ENCODE measurements at places on chromosomes 6 and 20.

GRCh38 chr6:43946641-43947363 lies 176.8 kb downstream of the VEGFA start:
- no peak for DNase-seq

DNA sequence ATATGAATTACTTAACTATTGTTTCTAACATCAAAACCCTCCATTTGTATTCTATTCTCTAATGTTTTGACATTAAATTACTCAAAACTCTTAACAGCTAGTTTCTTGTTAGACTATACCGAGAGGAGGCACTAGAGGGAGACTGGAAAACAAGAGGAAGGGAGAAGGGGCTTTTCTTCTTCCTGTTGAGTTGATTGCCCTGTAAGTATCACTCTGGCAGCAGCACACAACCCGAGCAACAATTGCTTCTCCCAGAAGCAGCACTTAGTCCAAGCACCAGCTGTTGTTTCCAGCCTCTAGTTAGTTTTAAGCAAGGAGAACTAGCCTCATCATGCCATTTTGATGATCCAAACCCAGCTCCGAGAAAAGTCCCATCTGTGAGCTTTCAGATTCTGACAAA lies 603.8 kb downstream of the PRKN start:
- DNase-seq = no peak

DNA sequence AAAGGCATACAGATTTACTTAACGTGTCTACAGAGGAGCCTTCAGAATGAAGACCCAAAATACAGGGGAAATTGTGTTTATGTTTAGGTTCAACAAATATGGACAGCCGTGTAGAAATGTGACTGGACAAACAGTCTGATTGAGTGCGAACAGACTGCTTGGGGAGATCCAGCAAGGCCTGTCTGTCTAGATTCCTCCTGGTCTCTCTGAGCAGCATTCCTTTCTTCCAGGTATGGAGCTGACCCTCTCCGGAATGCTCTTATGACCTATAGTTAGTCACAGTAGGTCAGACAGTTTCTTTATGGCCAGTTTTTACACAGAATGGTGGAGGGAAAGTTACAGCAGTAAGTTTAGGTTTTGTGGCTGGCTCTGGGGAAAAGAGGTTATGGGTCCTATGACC lies 9.0 kb downstream of the RIN2 start:
- DNase-seq = no peak

GRCh38 chr6:53347921-53348370 lies 804 bp downstream of the ELOVL5 start:
- DNase-seq = peak; percentile 81

- DNase-seq = no peak
Observed at GRCh38 chr6:71481801-71482200, 193.2 kb downstream of the OGFRL1 start.

GRCh38 chr20:57450931-57451330 lies 59.7 kb downstream of the RBM38 start:
- DNase-seq = no peak

DNA sequence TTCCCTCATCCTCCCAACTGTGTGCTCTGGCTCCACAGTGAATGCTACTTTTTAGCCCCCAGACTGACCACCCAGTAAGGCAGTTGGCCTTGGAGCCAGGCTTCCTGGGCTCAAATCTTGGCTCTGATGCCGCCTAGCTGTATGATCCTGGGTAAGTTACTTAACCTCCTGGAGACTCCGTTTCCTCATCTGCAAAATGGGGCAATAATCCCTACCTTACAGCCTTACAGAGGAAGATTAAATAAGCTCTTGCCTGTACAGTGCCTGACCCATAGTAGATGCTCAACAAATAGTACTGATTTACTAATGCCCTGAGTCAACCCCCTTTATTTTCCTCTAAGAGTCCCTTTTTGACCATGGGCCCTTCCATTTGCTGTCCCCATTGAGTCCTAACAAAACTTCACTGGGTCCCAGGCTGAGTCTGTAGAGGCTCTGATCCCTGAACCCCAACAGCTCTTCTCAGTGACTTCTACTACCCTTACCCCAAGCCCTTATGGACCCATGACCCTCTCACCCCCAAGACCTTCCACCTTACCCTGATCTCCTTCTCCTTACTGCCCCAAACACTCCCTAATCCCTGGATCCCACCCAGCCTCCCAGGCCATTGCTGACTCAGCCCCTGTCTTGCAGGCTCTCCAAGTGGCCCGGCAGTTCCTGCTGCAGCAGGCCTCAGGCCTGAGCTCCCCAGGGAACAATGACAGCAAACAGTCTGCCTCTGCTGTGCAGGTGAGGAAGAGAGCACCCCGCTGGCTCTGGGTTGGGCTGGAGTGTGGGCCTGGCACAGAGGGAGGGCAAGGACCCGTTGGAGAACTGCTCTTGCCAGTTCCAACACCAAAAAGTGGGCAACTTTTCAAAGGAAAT lies 31.4 kb downstream of the FOXP4 start:
- no peak for DNase-seq

GRCh38 chr6:159877256-159877808 lies 13.5 kb upstream of the MAS1 start:
- no peak for DNase-seq

DNA sequence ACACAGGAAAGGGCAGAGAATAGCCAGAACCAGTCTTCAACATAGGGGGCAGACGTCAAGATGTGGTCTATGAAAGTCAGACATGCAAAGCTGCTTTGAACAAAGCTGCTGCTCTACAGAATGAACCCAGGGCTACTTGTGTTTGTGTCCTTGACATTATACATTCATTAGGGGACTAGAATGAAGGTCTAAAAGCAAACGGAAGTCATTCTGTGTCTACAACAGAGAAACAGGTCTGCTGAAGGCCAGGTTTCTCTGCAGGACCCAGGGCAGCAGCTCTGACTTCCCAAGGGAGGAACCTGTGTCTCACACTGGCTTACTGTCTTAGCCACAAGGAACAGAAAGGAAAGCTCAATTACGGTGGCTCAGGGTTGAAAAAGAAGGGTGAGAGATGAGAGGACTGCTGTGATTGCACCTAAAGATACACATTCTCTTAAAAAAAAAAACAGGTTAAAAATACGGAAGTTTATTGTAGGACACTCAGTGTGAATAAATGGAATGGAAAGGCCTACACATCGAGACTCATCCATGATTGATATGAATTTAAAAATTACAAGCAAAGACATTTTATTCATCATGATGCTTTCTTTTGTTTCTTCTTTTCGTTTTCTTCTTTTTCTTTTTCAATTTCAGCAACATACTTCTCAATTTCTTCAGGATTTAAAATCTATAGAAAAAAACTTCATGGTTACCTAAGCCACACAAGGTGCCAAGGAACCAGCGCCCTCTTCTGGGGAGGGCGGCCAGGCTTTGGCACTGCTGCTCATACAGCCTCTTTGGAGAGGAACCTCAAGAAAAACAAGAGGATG lies 6.7 kb downstream of the PSMA7 start:
- DNase-seq = peak; percentile 76

GRCh38 chr6:13362412-13362811 lies 34.1 kb upstream of the TBC1D7 start:
- no peak for DNase-seq

- DNase-seq = no peak
Observed at GRCh38 chr6:32945108-32945760, 4.4 kb upstream of the HLA-DMB start.

- DNase-seq = no peak
Observed at GRCh38 chr6:32132110-32132509, 2.0 kb upstream of the FKBPL start.

DNA sequence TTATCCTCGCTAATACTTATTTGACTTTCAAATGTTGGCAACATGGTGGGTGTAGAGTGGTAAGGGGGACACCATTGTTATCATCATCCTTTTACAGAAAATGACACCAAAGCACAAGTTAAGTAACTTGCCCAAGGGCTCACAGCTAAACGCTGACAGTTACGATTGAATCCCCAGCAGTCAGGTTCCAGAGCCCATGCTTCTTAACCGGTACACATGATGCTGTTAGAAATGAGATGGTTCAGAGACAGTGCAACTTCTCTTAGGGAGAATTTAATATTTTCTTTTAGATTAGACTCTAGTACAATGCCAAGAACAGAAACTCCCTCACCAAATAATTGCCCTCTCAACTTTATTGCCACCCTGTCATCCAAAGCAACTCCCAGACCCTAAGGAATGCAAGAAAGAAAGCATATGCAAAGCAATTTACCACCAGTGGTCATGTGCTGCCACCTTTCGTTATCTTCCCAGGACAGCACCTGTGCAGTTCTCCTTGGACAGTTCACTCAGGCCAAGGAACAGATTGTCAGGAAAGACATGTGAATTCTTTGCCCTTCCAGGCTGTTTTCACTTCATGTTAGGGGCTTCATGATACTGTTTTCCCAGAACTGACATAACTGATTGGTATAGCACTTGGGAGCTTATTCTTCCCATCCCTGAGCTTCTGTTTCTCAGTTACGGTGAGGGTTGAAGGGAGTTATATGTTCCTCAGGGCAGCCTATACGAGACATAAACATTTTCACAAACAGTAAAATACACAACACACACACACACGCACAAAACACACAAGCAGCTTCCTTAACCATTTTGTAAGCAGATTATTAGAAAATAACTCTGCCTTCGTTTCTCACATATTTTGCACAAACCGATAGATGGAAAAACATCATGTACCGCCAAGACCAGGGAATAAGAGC lies 5.1 kb downstream of the HLA-DMA start:
- DNase-seq = no peak

DNA sequence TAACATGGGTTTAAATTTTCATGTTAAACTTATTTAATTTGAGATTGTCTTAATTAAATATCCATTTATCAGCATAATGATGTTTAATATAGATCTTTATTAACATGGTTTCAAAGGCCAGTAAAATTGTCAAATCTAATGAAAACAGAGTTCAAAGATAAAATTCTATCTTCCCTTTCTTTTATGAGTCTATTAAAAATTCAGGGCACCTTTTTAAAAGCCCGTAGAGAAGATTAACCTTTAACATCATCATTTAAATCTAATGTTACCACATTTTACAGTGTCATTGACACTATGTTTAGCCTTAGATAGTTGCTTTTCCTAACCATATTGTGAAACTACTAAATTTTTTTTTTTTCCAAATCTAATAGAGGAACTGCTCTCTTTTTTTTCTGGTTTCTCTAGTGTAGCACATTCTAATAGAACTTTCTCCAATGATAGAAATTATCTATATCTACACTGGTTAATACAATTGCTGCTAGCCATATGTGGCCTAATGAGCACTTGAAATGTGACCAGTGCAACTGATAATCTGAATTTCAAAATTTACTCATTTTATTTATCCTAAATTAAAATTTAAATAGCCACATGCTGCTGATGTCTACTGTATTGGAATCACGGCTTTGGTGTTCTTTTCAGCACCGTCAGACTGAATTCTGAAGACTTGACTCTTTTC lies 410.9 kb downstream of the UTRN start:
- DNase-seq = no peak

DNA sequence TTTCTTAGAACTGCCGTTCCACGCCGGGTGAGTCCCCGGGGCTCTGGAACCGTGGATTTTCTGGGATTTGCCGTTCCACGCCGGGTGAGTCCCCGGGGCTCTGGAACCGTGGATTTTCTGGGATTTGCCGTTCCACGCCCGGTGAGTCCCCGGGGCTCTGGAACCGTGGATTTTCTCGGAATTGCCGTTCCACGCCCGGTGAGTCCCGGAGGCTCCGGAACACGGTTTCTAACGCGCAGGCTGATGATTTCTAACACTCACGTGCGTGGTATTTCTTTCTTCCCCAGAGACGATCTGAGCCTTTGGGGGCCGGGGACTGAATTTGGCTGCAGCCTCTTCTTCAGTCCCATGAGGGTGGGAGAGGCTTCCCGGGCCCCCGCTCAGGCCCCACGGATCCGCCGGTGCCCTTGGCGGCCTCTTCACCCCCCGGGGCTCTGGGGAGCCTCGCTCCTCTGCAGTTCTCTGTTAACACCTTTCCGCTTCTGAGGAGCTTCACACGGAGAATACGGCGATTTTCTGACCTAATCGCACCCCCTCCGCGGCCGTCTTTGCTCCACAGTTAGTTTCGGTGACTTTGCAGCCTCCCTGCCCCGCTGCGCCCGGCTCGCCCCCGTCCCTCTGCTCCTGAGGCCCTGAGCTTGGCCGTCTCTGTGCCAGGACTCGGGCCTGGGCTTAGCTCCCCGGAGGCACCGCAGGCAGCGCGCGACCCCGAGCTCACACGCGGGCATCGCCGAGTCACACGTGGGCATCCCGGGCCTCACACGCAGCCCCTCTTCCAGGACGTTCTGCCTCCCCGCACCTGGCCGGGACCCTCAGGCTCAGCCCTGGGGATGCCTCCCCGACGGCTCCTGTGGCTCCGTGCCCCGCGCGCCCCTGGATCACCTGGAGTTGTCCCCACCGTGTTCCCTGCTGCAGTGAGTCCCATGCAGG lies 7.2 kb upstream of the KIF25 start:
- DNase-seq = no peak

- DNase-seq = no peak
Observed at GRCh38 chr20:881783-882144, 34.4 kb downstream of the ANGPT4 start.

DNA sequence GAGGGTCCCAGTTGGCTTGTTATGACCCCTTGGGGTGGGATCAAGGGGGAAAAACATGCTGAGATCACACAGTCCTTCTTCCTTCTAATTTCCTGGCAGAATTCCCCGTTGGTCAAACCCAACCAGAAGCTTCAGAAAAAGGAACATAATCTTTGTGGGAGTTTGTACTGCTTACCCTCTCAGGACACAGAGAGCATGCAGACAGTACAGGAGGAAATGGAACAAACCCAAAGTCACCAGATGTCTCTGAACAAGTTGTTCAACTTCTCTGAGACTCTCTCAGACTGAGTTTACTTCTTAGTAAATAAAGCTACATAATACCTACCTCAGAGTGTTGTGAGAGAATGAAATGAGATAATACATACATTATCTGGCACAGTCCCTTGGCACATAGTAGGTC lies 181.1 kb upstream of the TSHZ2 start:
- no peak for DNase-seq

GRCh38 chr20:2706688-2707352 lies 14.2 kb downstream of the EBF4 start:
- DNase-seq = peak; percentile 50

DNA sequence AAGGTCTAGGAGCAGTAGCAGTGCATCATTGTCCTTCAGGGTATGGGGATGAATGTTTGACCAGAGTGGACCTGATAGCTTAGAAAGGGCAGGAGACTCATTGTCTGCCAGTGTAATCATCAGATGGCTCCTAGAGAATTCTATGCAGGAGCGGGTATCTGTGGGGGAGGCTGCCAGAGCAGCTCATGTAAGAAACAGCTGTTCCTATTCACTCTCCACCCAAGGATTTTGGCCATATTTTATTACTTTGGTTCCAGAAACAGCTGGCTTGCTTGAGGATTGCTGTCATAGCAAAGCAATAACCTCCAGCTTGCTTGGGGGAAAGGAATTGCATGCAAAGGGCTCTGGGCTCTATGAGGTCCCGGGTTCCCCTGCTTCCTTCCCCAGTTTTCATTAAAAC lies 44.1 kb downstream of the RALY start:
- DNase-seq = no peak

DNA sequence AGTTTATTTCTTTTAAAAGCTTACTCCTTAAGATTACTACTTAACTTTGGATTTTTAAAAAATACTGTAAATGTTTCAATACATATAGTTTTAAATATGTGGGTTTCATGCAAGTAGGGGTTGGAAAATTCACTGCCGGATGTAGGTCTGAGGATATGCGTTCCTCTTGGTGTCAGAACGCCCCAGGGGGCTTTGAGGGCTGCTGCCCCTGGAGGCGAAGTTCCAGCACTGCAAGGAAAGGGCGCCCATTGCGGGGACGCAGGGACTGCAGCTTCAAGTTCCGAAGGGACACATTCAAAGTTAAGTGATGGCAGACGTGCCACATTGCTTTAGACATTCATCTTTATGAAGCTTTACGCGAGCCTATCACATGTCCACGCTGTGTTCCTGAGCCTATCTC lies 152.9 kb downstream of the SOD2 start:
- no peak for DNase-seq

GRCh38 chr20:12110711-12111110 lies 193.0 kb downstream of the BTBD3 start:
- DNase-seq = no peak
